CD4-positive, alpha-beta T cell treated with Interleukin-1 beta for 1 hour (primary cell): ENCODE measurements at places on chromosomes 12 and 14.

DNA sequence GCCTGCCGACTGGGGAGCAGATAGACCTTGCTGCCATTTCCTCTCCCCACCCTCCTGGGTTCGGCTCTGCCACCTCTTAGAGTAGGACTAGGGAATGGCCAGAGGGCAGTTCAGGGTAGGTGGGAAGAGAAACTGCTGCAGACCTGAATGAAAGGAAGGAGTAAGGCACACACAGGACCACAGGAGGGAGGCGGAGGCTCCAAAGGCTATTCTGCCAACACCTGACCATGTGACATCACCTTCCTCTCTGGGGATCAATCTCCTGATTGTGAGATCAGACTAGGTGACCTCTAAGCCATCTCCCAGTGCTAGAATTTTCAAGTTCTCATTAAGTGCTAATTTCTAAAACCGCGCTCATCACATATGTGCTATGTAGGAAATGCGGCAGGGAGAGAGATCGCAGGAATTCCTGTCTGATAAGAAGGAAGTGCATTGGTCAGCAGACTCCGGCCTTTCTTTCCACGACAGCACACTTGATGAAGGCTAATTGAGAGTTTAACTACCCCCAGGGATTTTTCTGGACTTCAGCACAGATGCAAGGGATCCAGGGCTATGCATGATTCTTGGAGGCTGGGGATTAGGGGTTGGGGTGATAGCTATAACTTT lies 11.5 kb upstream of the TSPAN11 start:
- DNase-seq, result no peak

GRCh38 chr12:2617365-2617764 lies 177.4 kb upstream of the FKBP4 start:
- no peak for DNase-seq

GRCh38 chr12:85329913-85330312 lies 49.9 kb downstream of the ALX1 start:
- no peak for DNase-seq

DNA sequence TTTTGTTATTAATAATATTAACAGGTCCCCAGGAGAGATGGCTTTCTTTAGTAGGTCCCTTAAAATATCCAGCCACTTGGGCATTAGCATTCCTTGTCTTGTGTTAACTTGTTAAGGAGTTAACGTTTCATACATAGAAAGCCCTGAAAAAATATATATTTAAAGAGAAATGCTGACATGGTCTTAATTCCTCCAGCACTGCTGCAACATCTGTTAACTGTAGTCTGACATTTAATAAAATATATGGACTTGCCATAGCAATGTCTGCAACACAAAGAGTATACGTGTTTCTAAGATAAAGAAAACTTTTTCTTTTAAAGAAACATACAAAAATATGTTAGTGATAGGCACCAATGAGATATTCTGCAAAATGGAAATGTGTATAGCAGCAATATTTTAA lies 10.0 kb downstream of the SLC38A4 start:
- no peak for DNase-seq

DNA sequence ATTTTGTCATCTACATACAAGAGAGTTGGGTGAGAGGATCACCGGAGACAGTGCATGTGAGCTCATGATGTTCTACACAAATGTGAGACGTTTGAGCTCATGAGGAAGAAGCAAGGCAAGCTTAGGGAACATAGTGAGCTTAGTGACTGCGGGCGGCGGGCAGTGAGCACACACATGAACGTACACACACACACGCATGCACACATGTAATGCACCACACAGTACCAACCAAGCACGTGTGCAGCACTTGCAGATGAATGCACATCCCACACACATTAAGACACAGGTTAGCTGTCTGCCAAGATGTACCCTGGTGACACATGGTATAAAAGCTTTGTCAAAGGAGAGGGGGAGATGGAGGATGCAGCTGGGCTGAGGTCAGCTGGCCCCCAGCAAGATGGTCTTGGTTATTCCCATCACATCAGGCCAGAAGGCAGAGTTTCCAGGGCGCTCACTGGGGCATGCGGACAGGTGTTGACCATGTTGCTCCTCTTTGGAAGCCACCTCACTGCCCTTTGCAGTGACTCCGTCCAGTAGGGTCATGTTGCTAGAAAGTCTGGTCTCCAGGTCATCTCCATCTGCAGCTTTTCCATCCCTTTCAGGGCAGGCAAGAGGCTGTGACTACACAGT lies 8.7 kb upstream of the CACNA2D4 start:
- no peak for DNase-seq

- DNase-seq, result no peak
Observed at GRCh38 chr14:68148276-68148675, 328.7 kb downstream of the RAD51B start.

- no peak for DNase-seq
Observed at GRCh38 chr14:61644175-61644574, 51.1 kb upstream of the HIF1A start.

DNA sequence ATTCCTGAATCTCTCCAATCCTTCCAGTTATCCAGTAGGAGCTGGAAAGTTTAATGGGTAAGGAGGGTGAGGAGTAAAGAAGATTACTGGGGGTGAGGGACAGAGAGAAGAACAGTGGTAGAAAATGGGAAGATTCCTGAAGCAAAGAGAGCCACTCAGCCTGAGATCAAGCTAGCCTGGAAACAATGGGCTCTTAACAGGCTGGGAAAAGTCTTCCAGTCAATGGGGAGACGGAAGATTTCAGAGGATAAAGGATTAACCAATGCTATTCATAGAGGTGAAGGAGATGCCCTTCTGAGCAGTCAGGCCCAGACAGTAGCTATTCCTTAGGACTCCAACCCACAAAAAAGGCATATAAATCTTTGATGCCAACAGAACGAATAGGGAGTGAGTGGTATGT lies 14.8 kb downstream of the GDF11 start:
- DNase-seq, result no peak

DNA sequence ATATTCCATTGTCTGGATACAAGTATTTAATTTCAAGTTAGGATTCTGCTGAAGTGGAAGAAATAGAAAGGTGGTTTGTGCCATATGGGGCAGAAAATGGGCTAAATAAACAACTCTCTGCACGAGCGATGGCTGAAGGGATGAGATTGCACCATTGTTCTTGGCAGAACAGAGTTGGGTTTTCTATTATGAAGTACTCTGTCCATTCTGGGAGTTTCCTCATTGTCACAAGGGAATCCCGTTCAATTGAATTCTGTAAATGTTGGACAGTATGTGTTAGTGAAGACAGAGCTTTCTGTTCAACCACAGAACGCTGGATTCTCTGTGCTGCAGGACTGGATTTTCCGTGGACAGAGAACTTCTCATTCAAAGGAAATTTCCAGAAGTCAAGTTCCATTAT lies 345.5 kb upstream of the PRICKLE1 start:
- DNase-seq, result no peak

GRCh38 chr14:68631394-68632053 lies 161.3 kb downstream of the ZFP36L1 start:
- no peak for DNase-seq

DNA sequence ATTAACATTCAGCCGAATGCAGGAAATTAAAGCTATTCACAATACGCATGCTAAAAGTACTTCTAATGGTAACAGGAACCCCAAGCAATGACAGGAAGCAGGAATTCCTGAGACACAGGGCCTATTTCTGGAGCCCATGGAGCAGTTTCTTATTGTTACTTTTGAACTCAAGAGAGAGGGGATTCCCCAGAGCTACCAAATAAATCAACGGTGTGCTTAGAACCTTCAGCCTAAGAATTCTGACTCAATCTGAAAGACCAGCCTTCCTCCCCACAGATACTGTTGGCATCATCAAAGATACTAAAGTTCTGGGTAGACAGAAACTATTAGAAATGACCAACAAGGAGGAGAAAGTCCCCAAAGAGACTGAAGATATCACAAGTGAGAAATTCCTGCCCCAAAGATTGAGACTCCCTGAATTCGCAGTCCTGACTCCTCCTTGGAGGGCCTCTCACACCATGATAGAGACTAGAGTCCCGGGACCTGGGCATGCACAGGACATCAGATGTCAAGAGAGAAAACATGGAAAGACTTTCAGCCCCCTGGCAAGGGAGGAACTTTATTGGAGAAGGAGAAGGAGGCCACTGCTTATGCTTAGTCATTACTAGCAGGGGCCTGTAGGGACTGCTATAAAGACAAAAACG lies 32.7 kb downstream of the RTRAF start:
- DNase-seq, result no peak

DNA sequence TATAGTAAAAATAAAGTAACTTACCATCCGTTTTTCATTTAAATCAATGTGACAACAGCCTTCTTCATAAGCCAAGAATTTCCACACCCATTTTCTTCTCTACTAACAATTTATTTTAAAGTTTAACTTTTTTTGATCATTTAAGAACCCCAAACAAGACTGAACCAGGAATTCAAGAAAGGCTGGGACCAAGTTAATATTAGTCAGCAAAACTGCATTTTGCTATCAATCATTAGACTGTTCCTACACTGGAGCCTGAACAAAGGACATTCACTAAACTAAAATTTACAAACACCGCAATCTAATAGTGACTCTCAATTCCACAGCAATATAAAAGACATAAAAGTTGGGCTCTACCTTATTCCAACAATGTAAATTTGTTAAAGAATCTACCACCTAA lies 73.6 kb downstream of the OSBPL8 start:
- DNase-seq, result no peak

DNA sequence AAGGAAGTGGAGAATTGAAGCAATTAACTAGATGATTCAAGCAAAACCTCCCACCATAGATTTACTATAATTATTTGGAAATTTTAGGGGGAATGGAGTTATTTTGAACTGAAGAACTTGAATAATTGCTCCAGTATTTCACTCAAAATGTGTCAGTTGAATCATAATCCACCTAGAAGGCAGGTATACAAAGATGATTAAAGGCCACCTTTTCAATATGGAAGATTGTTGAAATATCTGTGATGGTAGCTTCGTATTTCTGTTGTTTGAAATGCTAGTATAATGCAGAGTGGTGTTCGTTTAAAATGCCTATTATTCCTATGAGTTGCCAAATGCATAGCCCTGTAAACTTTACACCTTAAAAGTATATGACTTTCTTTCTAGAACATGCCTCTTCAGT lies 3.1 kb downstream of the HMGA2 start:
- DNase-seq, result no peak

GRCh38 chr14:20782280-20782890 lies 1.3 kb downstream of the RNASE6 start:
- no peak for DNase-seq
